Posterior vena cava (tissue), 2 donors: ENCODE measurements at places on chromosomes 12 and 14.

DNA sequence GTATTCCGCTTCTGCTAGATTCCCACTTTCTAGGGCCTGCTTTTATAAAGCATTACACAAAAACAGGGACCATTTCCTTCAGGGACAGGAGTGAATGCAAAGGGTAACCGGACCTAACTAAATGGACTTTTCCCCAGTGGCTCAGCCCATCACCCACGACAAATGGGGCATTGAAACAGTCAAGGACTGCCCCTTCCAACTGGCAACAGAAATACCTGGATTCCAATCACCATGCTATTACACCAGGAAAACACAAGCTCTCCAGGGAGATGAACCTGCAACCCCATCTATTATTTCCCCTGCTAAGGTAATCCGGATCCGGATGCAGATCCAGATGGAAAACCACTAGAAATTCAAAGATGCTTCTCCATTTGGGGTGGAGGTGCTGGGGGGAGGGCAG is 1.0 kb downstream of the MPHOSPH9 start:
- DNase-seq, result no peak

DNA sequence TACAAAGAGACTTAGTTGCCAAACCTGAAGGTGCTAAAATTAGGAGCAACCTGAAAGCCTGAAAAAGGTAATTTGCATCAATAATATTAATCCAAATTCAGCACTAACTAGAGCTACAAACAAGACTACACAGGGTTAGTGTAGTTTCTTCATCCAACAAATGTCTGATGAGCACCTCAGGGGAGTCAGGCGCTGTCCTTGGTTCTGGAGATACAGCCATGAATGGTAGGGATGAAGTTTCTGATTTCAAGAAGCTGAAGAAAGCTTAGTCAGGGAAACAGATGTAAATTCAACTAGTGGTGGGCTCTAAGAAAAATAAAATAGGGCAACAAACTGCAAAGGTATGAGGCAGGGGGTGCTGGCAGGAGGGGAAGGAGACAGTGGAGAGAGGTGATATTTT is 266.3 kb downstream of the GLT1D1 start:
- DNase-seq, result no peak

DNA sequence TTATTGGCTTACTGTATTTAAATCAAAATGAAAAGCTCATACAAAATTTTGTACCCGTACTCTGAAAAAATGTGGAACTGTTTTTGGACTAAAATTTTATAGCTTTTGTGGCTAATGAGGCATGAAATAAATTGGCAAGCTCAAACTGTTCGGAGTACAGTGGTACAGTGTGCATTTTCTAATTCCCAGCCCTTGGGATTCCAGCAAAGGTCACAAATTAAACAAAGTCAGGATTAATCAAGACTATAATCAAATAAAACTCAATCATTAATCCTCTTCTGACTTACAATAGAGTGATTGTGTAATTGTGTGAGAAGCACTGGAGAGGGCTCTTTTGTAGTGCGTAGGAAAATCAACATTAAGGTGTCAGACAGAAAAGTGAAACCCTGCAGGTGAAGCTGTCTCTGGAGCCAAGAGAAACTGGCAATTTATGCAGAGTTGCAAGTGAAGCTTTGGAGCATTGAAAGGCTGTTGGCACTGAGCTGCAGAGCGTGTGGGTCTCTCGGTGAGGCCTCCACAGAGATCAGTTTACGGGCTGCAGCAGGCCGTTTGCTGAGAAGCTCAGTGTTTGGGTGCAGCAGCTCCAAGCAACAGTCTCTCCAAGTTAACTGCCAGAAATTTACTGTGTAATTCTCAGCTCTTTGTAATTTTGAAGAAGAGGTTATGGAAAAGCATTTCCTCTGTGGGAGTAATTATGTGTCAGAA is 275.9 kb downstream of the FBXL14 start:
- no peak for DNase-seq

DNA sequence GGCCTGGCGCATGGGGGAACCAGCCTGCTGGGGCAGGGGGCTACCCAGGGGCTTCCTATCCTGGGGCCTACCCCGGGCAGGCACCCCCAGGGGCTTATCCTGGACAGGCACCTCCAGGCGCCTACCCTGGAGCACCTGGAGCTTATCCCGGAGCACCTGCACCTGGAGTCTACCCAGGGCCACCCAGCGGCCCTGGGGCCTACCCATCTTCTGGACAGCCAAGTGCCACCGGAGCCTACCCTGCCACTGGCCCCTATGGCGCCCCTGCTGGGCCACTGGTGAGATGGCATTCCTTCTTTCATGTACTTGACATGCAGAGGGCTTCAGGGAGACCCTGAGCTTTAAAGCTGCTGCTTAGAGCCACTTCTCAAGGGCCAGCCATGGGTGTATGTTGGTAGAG is 9.0 kb downstream of the LGALS3 start:
- no peak for DNase-seq

DNA sequence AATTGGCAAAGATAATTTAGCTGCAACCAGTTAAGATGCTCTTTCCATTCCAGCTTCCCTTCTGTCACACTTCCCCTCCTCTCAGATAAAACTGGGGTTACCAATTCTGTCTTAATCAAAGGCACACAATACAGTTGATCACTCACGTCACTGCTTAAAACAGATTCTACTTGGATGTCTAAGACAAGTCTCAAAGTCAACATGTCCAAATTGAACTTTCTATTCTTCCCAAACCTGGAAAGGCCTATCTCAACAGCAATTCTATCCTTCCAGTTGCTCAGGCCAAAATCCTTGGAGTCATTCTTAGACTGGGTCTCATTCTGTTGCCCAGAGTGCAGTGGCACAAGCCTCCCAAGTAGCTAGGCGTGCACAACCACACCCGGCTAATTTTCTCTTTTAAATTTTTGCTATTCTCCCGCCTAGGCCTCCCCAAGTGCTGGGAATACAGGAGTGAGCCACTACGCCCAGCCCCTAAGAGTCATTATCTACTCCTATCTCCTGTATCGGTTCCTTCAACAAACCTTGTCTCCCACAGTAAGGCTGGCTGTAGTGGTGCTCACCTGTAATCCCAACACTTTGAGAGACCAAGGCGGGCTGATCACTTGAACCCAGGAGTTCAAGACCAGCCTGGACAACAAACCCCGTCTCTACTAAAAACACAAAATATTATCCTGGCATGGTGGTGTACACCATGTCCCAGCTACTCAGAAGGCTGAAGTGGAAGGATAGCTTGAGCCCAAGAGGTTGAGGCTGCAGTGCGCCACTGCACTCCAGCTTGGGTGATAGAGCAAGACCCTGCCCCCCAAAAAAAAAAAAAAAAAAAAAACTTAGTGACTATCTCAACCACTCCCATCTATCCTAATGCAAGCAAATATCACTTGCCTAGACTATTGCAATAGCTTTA is 4.7 kb downstream of the RPS29 start:
- DNase-seq, result no peak

- DNase-seq, result peak; percentile 26
Observed at GRCh38 chr14:101460986-101461750, 100.1 kb upstream of the DIO3 start.

GRCh38 chr12:45205165-45205825 is 10.6 kb upstream of the ANO6 start:
- no peak for DNase-seq

DNA sequence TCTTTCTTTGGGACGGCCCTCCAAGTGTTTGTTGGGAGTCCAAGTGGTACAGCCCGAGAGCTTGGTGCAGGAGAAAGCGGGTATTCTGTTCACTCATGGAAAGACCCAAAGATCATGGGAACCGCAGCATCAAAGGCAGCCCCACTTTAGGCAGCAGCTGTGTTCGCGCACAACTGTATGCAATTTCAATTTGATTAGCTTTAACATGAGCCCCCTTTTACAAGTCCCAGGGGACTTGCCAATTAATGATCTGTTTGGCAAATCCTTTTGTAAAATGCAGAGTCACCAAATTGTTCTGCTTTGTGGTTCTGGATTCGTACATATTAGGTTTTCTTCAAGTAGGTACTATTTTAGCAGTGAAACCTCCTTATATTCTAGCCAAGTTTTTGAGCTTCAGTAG is 217.7 kb downstream of the AACS start:
- no peak for DNase-seq

DNA sequence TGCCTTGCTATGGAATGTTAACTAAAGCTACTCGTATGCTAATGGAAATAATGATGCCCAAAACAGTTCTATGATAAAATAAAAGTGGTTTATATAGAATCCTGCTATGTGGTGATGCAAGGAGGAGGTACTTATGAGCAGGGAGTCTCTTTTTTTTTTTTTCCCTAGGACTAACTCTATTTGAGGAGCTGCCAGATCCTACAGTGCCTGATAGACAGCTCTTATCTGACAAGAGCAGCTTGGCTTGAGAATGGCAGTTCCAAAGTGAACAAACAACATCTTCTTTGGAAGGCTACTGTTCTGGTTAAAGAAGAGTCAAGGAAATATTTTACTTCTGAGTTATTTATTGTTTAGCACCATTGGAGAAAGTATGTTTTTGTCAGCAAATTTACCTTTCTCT is 10.2 kb upstream of the ACSM4 start:
- DNase-seq, result no peak

GRCh38 chr12:100324498-100324897 is 32.4 kb upstream of the SLC17A8 start:
- DNase-seq, result no peak

DNA sequence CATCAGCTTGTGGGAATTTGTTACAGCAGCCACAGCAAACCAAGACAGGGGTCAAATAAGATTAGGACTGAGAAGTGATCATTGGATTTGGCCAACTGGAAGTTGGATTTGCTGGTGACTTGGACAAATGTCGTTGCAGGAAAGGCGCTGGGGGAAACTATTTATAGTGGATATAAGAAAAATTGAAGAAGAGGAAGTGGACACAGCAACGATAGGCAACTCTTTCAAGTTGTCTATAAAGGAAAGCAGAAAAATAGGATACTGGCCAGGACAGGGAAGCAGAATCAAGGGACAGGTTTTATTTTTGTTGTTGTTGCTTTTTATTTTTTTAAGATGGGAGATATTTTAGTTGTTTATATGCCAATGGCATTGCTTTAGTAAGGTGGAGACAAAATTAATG is 56.2 kb upstream of the RTRAF start:
- DNase-seq, result no peak

GRCh38 chr12:101110866-101111265 is 99.2 kb downstream of the SLC5A8 start:
- no peak for DNase-seq

DNA sequence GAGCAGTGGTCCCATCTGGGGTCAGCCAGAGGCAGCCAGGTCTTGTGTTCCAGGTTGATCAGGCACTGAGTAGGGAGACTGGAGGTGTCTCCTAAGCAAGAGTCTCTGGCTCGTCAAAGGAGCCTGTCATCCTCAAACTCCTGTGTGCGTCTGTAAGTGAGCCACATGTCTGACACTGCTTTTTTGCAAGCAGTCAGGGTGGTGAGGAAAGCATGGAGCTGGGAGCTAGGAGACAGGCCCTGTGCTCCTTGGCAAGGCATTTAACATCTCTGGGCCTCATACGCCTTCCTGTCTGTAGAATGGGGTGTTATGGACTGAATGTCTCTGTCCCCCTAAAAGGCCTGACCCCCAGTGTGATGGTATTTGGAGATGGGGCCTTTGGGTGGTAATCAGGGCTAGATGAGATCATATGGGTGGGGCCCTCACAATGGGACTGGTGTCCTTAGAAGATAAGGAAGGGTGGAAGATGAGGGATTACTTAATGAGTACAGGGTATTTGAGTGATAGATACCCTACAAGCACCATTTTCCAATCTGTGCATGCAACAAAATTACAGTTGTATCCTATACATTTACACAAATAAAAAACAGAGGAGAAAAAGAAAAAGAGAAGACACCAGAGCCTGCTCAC is 53.0 kb downstream of the ARL6IP4 start:
- DNase-seq, result peak; percentile 31

- DNase-seq, result no peak
Observed at GRCh38 chr14:94028450-94028826, 2.3 kb downstream of the OTUB2 start.

- DNase-seq, result no peak
Observed at GRCh38 chr12:89262855-89263552, 89.3 kb downstream of the DUSP6 start.

DNA sequence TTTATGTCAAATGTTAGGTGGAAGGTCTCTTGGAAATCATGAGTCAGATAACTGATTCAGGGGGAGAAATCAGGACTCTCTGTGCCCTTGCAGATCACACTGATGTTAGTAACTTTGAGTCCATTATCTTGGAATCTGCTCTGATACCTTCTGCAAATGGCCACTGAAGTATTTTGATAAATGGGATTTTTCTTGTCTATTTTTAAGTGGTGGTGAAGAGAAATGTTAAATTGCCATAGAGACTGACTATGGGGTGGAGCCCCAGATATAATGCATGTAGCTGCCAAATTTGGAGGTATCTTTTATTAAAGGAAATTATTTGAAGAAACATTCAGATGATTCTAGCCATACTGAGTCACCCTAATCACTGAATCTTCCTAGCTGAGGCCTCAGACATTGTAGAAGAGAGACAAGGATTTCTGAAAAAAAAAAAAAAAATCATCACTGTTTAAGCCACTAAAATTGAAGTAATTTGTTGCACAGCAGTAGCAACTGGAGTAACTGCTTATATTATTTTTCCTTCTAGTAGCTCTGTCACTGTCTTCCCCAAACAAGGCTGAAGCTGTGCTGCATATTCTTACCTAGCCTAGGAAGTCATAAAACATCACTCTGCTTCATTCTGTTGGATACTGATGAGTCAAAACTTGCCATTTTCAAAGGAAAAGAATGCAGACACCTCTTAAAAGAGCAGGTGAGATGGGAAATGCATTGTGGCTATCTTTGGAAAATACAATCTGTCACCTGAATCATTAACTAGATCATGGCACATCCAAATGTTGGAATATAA is 36.0 kb upstream of the CLEC14A start:
- no peak for DNase-seq

- no peak for DNase-seq
Observed at GRCh38 chr14:93410021-93410420, 20.7 kb upstream of the UNC79 start.

GRCh38 chr14:77043984-77044485 is 15.5 kb upstream of the IRF2BPL start:
- peak; percentile 79 for DNase-seq

DNA sequence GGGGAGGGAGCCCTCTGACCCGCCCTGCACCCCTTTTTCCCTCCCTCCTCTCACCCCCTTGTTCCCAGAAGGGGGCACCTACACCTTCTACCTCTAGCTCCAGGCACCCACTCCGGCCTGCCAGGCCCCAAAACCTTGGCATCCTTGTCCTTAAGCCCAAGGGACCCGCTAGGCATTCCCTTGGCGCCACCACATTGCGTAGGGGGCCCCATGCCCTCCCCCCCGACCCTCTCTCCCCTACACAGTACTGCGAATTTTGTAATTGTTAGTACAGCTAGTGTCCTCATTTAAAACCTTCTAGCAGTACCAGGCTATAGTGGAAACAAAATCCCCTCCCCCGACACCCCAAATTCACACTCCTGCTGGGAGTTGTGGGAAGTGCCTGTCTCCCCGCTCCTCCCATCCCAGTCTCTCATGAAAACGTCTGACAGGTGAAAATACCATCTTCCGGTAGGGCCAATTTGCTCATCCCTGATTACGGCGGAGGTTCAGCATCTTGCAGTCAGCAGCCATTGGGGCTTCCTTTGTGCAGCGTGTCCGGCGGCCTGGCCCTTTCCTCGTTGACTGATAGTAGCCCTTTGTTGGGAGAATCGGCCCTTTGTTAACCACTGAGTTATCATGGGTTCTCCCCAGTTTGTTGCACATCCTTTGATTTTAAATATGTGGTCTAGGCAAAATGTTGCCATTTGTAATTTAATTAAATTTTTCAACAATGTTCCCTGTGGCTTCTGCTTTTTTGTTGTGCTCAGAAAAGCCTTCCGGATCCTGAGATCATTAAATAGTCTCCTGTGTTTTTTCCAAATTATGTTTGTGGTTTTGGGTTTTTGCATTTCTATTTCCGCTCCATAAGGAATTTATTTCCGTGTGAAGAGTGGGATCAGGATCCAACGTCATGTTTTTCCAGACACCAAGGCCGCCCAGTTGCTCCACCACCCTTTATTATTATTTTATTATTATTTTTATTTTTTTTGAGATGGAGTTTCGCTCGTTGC is 7.9 kb upstream of the CEP170B start:
- DNase-seq, result peak; percentile 68
